Fibroblast of lung (primary cell): ENCODE measurements at places on chromosomes 7 and 10.
A peak's percentile ranks its signal among the peaks of the same experiment; 100 is the strongest.

GRCh38 chr10:125599194-125599593 lies 83.8 kb downstream of the TEX36 start:
- DNase-seq = no peak
- H3K27ac ChIP-seq = no peak overlapping the region
- H3K36me3 ChIP-seq = no peaks in the 10 kb centered on the region
- no peaks in the 10 kb centered on the region for H3K4me1 ChIP-seq
- no peaks in the 10 kb centered on the region for H3K27me3 ChIP-seq

DNA sequence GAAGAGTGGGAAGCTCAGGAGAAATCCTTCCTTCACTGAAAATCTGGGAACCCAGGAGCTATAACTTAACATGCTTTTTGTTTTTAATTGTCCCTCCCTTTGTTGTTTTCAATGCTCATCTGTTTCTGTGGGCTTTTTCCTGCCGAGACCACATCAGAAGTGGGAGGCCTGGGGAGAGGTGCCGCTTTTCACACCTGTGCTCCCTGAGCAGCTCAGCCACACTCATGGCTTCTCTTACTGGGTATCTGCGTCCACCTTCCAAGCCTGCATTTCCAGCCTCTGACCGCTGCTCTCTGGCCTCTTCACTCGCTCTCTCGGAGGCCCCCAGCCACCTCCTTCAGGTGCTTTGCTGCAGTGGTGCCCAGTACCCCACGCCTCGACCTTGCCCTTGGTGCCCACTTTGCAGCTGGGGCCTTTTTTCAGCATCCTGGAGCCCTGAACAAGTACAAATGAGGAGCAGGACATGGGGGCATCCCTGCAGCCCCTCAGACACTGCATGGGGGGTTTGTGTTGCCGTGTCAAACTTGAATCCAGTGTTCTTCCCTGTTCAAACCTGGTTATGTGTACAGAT lies 9.9 kb downstream of the C7orf57 start:
- no peak overlapping the region for H3K27ac ChIP-seq
- H3K4me1 ChIP-seq = peaks cover 2% of the 10 kb centered on the region
- DNase-seq = no peak
- no peaks in the 10 kb centered on the region for H3K36me3 ChIP-seq
- no peak overlapping the region for H3K4me3 ChIP-seq
- H3K27me3 ChIP-seq = no peaks in the 10 kb centered on the region

DNA sequence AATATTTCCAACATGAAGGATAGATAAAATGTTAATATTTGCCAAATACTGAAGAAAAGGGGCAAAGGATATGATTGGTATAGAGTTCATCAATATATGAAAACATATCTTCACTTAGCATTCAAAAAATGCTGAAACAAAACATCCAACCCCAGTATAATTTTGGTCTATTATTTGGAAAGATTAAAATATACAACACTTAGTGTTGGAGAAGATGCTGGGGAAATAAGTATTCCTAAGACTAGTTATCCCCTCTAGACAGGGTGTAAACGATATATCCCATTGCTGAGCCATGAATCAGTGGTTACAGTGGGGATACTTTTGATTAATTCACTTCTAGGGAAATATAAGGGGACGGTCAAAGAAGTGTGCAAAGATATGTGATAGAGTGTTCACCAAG lies 187.3 kb upstream of the IMMP2L start:
- H3K4me3 ChIP-seq = no peak overlapping the region
- H3K36me3 ChIP-seq = no peaks in the 10 kb centered on the region
- H3K27me3 ChIP-seq = no peaks in the 10 kb centered on the region
- no peak overlapping the region for H3K27ac ChIP-seq
- no peak for DNase-seq

GRCh38 chr10:91556691-91557566 lies 75.9 kb downstream of the PPP1R3C start:
- H3K4me1 ChIP-seq = no peaks in the 10 kb centered on the region
- DNase-seq = peak; percentile 34
- no peaks in the 10 kb centered on the region for H3K27me3 ChIP-seq
- no peak overlapping the region for H3K27ac ChIP-seq
- H3K4me3 ChIP-seq = no peak overlapping the region

GRCh38 chr10:12367272-12367671 lies 17.9 kb downstream of the CAMK1D start:
- H3K36me3 ChIP-seq = no peaks in the 10 kb centered on the region
- DNase-seq = no peak
- no peak overlapping the region for H3K27ac ChIP-seq
- no peaks in the 10 kb centered on the region for H3K27me3 ChIP-seq

DNA sequence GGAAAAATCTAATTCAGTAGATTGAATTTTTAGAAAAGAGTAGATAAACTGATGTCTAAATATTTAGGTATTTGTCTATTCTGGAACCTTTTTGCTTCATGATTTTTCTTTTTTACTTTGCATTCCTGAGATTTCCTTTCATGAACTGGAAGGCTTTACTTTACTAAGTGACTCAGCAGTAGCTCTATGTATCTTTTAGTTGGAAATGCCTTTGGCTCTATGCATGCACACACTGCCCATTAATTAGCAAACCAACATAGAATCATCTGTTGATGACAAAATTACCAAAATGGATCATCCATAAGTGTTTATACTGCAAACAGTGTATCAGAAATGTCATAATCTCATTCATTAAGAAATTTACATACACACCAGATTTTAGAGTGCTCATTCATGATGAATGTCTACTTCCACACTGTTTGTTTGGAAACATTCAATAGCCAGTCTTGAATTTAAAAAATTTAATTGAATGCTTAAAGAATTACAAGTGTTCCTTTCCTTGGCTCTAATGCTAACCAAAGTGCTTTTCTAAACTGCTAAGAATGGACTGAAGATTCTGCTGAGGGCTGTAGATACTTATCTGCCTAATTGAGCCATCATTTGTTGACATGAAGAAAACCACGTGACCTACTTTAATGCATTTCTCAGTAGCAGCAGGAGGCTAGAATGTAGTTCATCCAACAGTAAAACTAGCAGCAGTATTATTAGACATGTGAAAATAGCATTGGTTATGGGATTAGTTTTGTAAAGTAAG lies 282.0 kb downstream of the ADK start:
- no peak overlapping the region for H3K4me3 ChIP-seq
- DNase-seq = peak; percentile 79
- no peaks in the 10 kb centered on the region for H3K36me3 ChIP-seq
- no peak overlapping the region for H3K27ac ChIP-seq
- H3K4me1 ChIP-seq = peaks cover 4% of the 10 kb centered on the region

DNA sequence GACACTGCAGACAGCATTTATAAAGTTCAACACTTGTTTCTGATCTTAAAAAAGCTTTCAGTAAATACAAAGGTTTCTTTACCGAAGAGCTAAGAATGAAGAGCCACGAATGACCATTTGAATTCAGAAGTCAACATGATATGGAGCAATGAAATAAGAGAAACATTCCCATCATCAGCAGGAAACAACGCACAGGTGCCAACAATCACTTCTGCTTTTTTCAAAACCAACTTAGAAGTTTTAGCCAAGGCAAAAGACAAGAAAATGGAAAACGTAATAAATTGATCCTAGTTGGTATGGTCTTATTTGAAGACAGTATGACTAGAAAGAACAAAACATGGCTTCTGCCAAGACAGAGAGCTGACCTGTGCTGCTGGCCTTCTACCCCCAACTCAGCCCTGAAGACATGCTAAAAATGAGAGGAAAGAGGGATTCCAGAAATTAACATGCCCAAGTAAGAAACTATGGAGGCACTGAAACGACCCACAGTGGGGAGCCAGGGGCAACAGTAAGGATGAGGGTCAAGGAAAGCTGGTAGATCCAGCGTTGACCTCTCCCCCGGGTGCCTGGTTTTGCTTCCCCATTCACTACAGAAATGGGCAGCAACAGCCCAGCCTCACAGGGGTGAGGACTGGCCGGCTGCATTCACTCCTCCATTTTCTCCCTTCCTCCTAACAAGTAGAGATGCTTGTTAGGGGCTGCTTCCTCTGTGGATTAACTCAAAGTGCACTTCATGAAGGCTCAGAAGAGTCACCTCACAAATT lies 30.1 kb downstream of the VPS41 start:
- no peaks in the 10 kb centered on the region for H3K36me3 ChIP-seq
- no peaks in the 10 kb centered on the region for H3K4me1 ChIP-seq
- H3K4me3 ChIP-seq = no peak overlapping the region
- no peak for DNase-seq
